ENCODE measurements at places on chromosomes 3 and 15. TPM values are rescaled to one million over a fixed set of nuclear protein-coding genes. Genes with fewer than 3 reads are reported as not detected.

The CP gene
- not detected for total RNA-seq

The MESP2 gene
- 0.75 TPM for total RNA-seq

The LTK gene
- total RNA-seq = 0.37 TPM

The ZNF502 gene
- total RNA-seq = 5.8 TPM

The SLC15A2 gene
- 0.11 TPM for total RNA-seq

The PATL2 gene
- 0.62 TPM for total RNA-seq

The LRRC31 gene
- not detected for total RNA-seq

The KNL1 gene
- total RNA-seq = 43.8 TPM

The CMTM7 gene
- total RNA-seq = 10.0 TPM

The NAA80 gene
- total RNA-seq = 3.4 TPM

The ZPLD1 gene
- total RNA-seq = 0.62 TPM

The GOLGA8T gene
- total RNA-seq = not detected

The UBAP1L gene
- total RNA-seq = 1.3 TPM

The ATP10A gene
- 0.66 TPM for total RNA-seq

The TICRR gene
- 3.2 TPM for total RNA-seq

The C3orf33 gene
- 3.8 TPM for total RNA-seq

Measured in uterine smooth muscle cell (primary cell).